CD4-positive, alpha-beta T cell (primary cell): ENCODE measurements at places on chromosomes 13 and 19.

DNA sequence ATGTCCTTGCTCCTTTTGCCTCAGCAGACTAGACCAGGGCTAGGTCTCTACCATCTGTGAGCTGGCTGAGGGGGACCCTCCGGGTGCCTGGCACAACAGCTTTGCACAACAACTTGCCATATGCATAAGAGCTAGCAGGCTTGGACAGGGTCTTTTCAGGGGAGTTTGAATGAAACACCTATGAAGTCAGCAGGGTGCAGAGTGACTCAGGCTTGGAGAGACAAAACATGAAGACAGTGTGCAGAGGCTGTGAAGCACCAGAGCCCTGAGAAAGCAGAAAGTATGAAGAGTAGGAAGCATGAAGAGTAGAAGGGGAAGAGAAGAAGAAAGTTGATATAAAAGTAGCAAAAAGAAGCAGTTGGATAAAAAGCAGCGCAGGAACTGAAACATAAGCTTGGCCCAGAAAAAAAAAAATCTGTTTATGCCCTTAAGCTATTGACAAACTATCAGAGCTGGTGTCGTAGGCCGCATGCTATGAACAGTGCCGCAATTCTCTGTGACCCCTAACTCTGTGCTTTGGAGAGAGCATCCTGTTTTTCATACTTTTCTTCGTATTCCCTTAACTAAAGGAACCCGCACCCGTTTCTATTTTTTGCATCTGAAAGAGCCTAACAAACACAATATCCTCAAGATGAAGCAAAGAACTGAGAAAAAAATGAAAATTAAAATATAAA lies 52.7 kb upstream of the FAM216B start:
- no peak for DNase-seq

DNA sequence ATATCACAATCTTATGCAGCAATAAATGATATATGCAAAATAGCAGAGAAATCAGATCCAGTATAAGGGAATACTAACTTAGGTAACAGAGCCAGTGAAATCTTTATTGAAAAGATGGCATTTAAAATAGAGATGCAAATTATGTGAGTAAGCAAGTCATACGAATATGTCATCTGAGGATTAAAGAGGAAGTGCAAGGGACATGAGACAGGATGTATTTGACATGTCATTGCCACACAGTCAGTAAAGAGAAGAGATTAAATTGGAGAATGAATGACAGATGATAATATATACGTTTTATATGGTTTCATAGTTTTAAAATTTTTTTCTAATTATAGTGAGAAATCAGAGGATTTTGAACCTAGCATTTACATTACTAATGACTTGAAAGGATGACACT lies 426.4 kb downstream of the SLITRK5 start:
- DNase-seq: no peak

DNA sequence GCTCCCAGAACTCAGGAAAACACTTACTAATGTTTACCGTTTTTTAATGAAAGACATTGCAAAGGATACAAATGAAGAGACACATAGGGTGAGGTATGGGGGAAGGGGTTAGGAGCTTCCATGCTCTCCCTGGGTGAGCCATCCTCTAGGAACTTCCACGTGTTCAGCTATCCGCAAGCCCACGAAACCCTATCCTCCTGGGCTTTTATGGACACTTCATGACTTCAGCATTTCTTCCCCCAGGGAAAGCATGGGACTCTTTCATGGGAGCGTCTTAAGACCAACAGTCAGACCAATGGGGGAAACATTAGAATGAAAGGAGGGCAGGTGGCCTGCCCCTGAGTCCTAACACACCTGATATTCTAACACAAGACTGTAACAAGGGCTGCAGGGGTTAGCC lies 6.6 kb upstream of the ESD start:
- DNase-seq: no peak

DNA sequence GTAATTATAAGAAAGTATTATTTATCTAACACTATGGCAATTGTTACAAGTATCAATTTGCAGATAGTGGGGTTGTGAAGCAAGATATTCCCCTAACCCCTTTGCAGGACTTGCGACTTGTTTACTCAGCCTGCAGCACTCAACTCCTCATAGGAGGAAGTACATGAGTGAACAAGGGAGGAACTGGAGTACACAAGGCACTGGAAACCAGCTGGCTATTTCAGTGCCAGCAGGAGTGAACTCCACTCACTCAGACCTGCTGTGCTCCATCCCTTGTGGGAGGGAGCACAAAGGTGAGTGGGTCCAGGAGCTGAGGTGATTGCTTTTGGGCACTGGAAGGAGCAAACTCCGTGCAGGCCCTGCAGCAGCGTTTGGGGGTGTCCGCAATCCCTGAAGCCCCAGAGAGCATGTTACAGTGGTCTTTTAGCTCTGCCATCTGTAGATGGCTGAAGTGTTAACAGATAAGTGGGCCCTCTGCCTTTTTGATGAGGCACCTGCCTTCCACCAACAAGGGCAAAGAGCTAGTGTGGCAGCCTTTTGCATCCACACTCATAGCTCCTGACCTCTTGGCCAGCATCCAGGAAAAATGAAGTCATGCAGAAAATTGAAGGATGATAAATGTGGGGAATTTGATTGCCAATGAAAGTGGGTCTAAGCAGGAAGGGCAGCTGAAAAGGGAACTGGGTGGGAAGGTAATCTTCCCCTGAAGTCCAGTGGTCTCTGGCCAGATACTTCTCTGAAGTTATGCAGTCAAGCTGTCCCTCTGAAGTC lies 802.2 kb upstream of the MIR17HG start:
- no peak for DNase-seq

DNA sequence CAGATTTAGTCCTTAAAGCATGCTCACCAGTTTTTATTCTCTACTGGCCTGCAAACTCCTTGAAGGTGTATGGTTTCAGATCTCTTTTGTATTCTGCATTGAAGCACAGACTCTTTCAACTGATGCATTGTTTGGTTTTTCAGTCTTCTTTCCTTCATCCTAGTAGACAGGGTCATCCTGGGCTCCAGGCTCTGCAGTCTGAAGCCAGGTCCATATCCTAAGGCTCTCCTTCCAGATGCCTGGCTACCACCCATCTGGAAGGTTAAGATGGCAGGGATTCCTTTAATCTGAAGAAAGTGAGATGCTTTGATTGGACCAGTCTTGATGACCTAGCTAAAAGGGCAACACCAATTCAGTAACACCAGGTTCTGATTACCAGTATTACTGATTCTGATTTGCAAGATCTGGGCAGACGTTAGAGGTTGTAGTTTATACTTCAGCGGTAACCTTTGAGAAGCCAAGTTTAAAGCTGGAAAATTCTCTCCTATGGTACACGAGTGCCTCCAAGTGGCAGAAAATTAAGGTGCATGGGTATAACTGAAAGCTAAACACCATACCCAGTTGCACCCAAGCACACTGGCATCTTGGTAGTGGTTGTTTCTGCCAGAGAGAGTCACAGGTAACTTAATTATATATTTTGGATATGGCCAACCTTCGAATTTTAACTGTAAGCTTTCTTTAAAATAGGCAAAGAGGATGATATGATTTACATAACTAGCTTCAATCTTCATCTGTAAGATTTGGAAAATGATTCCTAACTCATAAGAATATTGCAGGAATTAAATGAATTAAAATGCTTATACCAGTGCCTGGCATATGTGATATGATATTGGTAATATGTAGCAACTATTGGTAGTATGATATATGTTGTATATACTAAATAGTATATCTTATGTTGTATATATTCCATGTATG lies 1651.9 kb upstream of the MIR17HG start:
- DNase-seq: no peak

DNA sequence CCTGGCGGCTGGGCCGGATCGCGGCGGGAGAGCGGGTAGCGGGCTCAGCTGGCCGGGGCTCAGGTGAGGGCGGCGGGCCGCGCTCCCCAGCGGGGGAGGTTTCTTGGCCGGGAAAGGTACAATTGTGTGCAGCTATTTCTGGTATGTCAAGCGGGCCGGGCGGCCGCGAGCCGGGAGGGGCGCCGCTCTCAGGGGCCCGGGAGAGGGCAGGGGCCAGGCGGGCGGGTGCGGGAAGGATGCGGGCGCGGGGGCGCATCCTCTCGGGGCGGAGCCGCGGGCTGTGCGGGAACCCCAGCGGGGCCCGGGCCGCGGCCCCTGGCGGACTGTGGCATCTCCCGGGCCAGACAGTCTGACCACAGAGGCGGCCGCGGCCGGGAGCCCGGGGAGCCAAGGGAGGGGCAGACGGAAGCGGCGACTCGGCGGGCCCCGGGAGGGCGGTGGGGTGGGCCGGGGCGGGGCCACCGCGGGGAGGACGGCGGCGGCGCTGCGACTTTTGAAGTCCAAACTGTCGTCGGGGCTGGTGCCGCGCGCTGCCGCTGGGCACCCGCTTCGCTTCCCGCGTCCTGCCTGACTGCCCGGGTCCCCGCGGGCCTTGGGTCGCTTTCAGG lies at the start of gene LMO7:
TSS of gene LMO7 (plus strand) at position 503 of the 608 bp plus-strand sequence. CDS start 328 bp downstream, outside the sequence.
- DNase-seq: peak; percentile 72

DNA sequence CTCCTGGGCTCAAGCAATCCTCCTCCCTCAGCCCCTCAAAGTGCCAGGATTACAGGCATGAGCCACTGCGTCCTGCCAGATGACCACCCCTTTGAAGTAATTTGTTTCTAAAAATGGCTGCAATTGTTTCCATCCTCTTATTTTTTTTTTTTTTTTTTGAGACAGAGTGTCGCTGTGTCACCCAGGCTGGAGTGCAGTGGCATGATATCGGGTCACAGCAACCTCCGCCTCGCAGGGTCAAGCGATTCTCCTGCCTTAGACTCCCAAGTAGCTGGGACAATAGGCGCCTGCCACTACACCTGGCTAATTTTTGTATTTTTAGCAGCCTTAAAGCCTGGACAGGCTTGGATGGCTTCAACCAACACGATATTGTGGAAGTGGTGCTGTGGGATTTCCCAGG lies 22.3 kb upstream of the DPP9 start:
- no peak for DNase-seq

DNA sequence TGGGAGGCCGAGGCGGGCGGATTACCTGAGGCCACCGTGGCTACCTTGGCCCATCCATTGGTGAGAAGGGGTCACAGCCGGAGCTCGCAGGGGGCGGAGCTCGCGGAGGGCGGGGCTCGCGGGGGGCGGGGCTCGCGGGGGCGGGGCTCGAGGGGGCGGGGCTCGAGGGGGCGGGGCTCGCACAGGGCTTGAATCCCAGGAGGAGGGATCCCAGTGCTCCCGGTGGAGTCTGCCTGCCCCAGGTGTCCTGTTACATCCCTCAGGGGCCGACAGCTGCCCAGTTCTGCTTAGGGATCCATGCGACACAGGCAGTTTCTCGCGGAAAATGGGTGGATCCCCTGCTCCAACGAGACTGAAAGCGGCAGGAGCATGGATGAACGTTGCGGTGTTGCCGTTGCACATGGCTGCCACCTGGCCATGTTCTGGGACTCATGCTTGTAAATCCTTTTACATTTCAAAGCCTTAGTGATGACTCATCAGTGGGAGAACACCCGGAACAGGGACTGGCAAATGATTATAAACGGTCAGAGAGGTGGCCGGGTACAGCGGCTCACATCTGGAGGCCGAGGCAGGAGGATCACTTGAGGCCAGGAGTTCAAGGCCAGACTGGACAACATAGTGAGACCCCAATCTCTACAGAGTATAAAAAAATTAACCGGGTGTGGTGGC lies 25.1 kb downstream of the TMPRSS9 start:
- DNase-seq: peak; percentile 35

GRCh38 chr13:108120302-108120701 lies 95.0 kb downstream of the LIG4 start:
- DNase-seq: no peak

GRCh38 chr13:78608252-78608687 lies 4.9 kb upstream of the POU4F1 start:
- DNase-seq: no peak

DNA sequence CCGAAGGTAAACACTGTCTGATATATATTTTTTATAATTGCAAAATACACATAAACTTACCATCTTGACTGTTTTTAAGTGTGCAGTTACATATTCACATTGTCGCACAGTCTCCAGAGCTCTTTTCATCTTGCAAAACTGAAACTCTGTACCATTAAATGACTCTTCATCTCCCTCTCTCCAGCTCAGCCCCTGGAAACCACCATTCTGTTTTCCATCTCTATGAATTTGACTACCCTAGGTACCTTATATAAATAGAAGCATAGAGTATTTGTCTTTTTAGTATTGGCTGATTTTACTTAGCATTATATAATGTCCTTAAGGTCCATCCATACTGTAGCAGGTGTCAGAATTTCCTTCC lies 45.8 kb downstream of the LRCH1 start:
- DNase-seq: no peak

DNA sequence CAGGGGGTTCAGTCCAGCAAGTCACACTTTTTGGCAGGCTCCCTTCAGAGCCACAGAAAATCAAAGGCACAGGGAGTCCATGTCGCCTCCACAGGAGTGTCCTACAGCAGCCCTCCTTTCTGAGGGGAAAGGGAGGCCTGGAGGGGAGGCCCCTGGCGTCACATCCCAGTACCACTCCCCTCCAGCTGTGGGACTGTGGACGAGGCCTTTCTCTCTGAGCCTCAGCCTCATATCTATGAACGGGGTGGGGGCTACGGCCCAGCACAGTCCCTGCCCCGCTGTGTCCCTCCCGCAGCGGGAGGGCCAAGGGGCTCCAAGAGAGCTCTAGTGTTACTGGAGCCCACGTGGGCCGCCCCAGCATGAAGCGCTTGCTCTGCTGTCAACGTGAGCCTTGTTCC lies 23.8 kb downstream of the PEPD start:
- DNase-seq: no peak

DNA sequence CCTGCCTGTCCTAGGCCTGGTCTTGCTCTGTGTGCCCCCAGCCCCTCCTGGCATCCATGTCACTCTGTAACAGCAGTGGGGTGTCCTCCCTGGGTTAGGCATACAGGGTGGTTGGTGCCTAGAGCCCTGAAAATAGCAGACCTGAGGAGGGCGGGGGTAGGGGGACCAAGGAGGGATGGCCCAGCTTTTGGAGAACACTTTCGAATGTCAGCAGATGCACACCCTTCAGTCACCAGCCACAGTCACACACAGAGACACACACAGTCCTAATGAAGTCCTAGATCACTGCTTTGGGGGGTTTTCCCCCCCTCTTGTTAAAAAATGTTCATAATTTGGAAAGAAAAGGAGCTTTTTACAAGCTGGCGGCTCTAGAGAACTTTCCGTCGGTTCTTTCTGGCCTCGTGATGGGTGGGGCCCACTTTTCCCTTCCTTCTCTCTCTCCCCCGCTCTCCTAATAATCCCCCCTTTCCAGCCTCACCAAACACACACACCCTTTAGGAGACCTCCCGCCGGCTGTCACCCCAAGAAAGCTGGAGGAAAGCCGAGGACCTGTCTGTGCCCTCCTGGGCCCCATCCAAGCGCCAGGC lies 47.9 kb downstream of the LYL1 start:
- no peak for DNase-seq

- DNase-seq: no peak
Measured at GRCh38 chr13:52366291-52366690, 39.7 kb downstream of the THSD1 start.

- DNase-seq: no peak
Measured at GRCh38 chr13:106302011-106302410, 233.5 kb downstream of the EFNB2 start.

DNA sequence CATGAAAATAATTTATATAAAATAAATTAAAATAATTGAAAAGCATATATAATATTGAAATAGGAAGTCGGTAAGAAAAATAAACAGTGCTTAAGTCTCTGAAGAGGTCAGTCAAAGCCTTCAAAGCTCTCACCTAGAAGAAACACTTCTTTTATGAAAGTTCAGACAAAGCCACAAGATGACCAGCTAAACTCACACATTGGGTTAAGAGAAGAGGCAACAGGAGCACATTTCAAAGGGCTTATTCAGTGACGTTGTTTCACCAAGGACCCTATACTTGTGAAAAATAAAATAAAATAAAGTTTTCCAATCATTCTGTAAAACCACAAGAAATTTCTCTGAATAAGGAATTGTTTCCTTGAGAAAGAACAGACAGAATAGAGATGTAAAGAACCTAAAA lies 2.5 kb upstream of the ITM2B start:
- no peak for DNase-seq
